ENCODE measurements at places on chromosomes 5 and 9.

DNA sequence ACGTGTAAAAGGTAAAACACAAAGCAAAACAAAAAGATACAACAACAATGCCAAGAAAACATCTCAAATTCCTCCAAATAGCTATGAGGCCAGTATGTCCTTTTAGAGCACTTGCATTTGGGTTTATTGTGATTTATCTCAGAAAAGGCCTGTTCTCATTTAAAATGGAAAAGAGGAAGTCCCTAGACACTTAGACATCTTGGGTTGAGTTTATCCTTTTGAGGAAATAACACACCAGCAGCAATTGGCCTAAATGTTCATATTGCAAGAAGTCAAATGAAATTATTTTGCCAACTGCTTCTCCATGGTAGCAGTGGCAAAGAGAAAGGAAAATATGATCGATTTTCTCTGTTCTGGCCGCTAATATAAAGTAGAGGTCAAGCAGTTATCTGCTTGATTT lies 43.6 kb upstream of the TRMT10B start:
- no peak for DNase-seq

DNA sequence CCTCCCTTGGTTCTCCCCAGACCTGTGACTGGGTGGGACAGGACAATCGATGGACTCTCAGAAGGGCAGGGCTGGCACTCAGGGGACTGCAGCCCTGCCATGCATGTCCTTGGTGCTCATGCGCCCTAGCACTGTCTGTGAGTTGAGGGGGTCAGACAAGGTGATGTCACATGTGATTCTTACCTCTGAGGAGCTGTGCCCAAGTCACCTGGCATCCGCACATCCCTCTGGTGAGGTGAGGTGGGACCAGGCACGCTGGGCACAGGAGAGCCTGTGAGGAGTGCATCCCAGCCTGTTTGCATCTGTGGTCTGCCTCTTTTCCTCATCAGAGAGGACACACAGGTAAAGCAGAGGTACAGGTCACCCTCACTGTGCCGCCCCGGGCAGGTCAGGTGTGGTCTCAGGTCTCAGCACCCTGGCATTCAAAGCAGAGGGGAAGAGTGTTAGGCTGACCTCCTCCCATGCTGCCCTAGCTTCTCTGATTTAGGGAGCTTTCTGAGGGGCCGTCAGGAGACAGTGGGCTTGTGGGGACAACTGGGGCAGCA lies 14.8 kb downstream of the TRIP13 start:
- no peak for DNase-seq

- DNase-seq: no peak
These were observed 83.7 kb downstream of the PDE6A start for GRCh38 chr5:149860801-149861322.

GRCh38 chr5:91190314-91190690 lies 192.8 kb downstream of the ARRDC3 start:
- DNase-seq: no peak

GRCh38 chr9:5671711-5672353 lies 42.9 kb downstream of the RIC1 start:
- DNase-seq: no peak

- no peak for DNase-seq
These were observed 20.9 kb downstream of the ZNF474 start for GRCh38 chr5:122150215-122150614.

DNA sequence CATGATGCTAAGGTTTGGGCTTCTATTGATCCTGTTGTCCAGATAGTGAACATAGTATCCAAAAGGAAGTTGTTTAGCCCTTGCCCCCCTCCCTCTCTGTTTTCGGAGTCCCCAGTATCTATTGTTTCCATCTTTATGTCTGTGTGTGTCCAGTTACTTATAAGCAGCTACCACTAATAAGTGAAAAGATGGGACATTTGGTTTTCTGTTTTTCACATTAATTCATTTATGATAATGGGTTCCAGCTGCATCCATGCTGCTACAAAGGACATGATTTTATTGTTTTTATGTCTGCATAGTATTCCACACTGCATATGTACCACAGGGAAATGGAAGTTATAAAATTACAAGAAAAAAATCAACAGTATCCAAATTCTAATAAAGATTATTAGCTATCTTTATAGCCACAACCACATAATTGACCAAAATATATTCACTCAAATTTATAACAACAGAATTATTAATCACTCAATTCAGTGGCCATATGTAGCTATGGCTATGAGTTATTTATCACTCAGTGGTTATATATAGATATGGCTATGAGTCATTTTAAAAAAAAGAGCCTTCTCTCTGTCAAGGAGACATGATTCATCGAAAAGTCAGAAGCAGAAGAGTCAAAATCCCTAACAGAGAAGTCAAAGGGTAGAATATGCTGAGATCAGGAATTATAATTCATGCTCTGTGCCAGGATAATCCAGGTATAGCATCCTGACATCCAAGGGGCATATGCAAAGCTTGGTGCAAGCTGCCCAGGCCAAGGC lies 367.5 kb downstream of the DEPDC1B start:
- no peak for DNase-seq

DNA sequence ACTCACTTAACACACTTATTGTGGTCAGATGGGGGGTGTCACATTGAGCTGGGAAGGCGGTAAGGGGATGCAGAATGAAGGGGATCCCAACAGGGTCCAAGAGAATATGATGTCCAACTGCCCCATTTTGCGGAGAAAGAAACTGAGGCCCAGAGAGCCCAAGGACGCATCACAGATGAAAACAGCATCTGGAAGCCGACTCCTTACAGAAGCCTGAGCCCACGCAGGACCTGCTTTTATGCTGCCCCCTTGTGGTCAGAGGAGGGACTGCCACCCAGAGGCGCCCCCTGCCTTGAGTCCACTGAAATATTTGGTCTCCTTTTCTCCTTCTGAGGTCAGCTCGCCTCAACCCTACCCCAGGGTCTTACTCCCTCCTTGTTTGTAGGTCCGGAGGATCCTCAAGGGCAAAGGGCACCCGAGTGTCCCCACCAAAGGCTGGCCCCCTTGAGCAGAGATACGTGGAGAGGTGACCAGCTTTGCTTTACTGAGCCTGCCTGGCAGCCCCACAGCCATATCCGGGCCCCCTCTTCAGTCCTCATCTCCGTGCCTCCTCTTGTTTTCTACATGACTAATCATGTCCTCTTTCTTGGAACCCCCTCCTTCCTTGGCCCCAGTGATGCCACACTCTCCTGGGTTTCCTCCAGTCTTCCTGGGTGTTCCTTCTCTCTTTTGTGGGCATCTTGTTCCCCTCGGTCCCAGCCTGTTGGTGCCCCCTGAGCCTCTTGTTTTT lies 30.0 kb upstream of the TTLL11 start:
- peak; percentile 82 for DNase-seq

DNA sequence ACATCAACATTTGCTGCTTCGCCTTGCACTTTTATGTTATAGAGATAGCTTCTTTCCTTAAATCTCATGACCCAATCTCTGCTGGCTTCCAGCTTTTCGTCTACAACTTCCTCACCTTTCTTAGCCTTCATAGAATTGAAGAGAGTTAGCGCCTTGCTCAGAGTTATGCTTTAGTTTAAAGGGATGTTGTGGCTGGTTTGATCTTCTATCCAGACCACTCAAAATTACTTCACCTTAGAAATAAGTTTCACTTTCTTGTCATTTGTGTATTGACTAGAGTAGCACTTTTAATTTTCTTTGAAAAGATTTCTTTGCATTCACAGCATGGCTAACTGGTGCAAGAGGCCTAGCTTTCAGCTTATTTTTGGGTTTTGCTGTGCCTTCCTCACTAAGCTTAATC lies 414.2 kb downstream of the ZNF608 start:
- DNase-seq: no peak
